ENCODE measurements at places on chromosomes 16 and 17.

- DNase-seq: no peak
Measured at GRCh38 chr17:56822725-56823124, 11.0 kb downstream of the C17orf67 start.

DNA sequence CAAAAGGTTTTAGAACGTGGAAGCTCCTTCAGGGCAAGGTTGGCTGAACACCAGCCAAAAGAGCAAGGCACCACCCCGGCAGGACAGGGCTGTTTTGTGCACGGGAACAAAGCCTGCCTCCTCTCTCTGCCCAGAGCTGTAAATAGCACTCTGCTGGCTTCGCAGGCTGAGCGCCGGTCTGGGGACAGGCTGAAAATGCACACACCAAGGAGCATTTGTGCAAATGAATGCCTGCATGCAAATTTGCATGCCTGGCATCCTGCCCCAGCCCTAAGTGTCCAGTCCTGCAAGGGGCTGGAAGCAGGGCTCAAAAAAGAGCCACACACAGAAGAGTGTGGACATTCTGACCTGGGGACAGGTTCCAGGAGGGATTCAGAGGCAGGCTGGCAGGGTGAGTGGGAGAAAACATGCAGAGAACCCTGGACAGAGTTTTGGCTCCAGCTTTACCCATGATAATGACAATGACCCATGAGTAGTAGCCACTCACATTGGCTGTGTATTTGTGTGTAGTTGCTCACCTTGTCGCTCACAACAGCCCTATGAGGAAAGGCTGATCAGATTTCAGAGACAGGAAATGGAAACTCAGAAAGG, 11.7 kb downstream of the ABAT start:
- DNase-seq: no peak

DNA sequence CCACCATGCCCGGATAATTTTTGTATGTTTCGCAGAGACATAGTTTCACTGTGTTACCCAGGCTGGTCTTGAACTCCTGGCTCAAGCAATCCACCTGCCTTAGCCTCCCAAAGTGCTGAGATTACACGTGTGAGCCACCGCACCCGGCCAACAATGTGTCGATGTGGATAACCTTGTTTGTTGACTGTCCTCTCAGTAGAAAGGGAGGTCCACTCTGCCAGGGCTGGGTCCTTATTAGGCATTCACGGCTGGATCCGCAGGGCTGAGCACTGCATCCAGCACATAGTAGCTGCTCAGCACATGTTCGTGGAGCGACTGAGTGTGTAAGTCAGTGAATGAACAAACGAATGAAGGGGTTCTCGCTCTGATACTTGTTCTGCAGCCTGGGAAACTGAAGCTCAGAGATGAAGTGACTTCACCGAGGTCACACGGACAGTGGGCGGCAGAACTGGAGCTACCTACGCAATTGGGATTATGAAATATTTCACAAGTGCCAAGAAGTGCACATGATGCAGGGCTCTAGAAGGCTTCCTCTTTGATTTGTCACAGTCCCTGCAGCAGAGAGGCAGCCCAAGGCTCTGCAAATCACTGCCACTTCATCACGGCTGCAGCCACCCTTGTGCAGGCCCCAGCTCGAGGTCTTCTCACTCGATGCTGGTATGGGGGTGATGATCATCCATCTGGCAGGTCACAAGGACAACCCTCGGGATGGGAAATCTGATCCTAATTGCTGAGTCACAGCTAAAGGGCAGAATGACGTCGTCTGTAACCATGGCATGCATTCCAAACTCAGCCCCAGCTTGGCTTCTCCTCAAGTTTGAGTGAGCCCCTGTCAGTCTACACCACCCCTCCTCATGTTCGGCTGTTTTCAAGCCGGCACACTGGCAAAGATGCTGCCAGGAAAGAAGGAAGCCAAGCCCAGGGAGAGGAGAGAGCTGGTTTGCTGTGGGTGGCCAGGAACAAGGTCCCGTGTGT, 28.0 kb upstream of the SNN start:
- DNase-seq: peak; percentile 31

GRCh38 chr16:5601957-5602356, 504.4 kb upstream of the EEF2KMT start:
- no peak for DNase-seq

DNA sequence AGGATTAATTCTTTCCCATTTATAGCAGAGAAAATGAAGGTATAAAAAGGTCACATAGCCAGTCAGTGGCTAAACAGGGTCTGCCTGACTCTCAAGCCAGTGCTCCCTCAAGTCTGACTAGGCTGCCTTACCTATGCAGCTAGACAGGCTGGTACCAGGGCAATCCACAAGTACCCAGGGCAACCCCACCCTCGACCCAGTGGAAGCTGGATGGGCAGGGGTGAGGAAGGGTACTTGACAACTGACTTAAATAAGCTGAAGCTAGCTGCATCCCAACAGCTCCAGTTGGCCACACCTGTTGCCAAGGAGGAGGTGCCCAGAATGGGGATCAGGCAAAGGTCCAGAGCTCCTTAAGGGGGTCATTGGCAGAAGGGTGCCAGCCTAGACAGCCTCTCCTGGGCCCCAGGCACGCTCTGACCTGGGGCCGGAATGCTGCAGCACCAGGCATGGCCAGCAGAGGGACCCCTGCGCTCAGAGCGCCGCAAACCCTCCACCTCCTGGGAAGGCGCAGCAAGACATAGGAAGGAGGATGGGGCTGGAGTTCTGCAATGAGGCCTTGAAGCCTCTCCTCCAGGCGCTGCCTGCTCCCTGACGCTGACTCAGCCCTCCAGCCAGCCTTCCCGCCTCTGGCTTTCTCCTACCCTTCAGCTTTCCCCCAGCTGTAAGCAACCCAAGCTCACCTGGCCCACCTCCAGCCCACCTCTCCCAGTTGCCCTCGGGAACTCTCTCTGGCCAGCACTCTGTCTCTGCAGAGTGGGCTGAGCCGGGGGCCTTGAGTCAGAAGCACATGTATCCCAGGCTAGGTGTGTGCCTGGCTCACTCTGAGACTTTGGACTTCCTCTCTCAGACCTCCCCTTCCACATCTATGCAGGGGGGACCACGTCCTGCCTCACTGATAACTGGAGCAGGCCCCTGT, 28.8 kb downstream of the MPP2 start:
- DNase-seq: peak; percentile 91

Measured in HEK293T (cell line).